ENCODE measurements at places on chromosomes 6 and 20.

DNA sequence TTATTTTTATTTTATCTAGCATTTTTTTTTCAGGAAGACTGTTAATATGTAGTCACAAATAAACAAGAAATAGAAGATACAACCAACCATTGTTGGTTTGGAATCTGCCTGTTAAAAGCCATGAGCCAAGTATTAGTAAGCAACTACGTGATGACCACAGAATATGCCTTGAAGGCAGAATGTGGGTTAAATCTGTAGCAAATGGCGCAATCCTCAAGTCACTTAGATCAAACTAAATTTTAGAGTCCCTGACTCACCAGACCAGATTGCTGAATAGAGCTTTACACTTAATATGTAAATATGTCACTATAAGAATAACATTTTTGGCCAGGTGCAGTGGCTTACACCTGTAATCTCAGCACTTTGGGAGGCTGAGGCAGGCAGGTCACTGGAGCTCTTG lies 800.1 kb upstream of the CITED2 start:
- no peak for DNase-seq

DNA sequence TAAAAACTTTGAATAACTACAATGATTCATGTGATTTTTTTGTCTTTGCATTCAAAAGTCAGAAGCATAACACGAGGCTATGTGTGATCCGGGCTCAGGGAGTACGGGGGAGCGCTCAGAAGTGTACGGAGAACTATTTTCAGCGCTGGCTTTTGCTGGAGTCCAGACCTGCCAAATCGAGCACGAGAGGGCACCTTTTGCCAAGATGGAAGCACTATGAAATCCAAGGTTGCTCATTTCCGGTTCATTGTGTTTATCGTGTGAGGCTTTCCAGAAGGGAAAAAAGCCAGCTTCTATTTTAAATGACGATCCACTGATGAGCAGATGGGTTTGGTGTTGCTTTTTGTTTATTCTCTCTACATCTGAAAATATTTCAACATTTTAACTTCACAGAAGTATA lies 11.3 kb downstream of the RAMACL start:
- no peak for DNase-seq

DNA sequence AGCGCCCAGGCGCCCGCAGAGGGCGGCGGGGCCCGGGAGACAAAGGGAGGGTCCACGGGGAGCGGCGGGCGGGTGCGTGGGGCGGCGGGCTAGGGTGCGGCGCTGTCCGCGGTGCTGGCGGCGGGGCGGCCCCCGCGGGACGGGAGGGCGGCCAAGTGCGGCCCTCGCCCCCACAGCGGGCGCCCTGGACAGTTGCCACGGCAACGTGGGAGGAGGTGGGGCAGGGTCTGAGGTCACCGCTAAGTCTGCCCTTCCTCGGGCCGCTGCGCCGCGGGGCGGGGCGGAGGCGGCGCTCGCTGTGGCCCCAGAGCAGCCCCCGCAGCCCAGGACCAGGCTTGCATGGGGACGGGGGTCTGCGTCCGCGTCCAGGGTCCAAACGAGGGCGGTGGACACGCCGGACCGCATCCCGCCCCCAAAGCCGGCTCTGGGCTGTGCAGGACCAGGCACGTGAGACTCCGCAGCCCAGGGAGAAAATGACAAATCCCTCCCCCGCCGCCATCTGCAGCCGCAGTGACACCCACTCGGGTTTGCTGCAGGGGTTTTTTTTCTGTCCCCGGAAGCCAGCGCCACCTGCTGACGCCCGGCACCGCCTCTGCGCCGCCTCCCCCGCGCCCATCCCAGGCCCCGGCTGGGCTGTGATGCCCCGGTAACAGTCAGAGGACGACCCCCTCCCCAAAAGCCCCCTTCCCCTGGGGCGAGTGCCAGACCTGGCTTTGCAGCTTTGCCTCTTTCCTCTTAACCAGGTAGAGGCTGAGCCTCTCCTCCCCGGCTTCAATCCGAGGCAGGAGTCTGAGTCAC lies 36.8 kb downstream of the YTHDF1 start:
- DNase-seq = no peak

- DNase-seq = no peak
Measured at GRCh38 chr6:56764081-56764566, 121.4 kb upstream of the DST start.

DNA sequence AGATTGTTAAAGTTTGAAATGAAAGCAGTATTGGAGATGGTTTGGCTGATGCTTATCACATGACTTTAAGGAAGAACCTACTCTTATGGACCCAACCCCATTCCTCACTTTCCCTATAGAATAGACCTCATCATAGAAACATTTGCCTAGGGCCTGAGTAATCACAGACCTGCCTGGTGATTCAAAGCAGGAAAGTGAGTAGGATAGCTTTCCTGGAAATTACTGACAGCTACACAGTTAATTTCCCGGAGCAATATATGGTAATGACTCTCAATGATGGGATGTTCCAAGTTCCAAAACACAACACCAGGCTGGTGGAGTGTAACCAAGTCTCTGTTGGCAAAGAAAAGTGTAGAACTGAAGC lies 233.8 kb downstream of the SIM1 start:
- no peak for DNase-seq

GRCh38 chr6:165439928-165440554 lies 130.6 kb upstream of the C6orf118 start:
- DNase-seq = no peak

DNA sequence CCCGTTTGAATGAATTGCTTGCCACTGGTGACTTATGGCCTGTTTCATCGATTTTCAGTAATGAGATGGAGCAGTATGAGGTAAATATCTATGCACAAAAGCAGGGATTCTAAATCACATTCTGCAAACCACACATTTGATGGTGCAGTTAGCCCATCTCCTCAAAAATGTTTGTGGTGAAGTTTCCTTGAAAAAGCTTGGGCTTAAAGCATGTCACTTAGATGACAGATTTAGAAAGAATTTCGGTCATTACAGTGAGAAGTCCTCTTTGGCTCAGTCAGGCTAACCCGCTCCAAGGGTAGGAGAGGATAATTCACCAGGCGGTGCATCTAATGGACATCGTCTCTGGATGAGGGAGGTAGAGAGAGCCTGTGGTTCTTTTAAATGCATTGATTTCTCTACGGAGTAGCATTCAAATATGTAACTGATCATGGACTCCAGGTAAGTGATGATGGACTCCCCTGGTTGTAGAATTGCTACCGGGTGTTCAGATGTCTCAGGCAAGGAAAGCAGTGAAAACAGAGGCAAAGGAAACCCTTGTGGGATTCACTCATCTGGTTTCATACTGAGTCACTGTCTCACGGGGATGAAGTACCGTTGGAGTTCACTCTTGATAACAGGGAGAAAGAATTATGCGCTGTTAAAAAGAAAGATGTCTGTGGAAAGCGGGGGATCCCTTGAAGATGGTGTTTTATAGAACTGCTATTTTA lies 65.3 kb downstream of the AIG1 start:
- no peak for DNase-seq

GRCh38 chr20:16647875-16648597 lies 74.8 kb upstream of the KIF16B start:
- DNase-seq = no peak

GRCh38 chr20:25369529-25369928 lies 21.1 kb downstream of the ABHD12 start:
- no peak for DNase-seq

DNA sequence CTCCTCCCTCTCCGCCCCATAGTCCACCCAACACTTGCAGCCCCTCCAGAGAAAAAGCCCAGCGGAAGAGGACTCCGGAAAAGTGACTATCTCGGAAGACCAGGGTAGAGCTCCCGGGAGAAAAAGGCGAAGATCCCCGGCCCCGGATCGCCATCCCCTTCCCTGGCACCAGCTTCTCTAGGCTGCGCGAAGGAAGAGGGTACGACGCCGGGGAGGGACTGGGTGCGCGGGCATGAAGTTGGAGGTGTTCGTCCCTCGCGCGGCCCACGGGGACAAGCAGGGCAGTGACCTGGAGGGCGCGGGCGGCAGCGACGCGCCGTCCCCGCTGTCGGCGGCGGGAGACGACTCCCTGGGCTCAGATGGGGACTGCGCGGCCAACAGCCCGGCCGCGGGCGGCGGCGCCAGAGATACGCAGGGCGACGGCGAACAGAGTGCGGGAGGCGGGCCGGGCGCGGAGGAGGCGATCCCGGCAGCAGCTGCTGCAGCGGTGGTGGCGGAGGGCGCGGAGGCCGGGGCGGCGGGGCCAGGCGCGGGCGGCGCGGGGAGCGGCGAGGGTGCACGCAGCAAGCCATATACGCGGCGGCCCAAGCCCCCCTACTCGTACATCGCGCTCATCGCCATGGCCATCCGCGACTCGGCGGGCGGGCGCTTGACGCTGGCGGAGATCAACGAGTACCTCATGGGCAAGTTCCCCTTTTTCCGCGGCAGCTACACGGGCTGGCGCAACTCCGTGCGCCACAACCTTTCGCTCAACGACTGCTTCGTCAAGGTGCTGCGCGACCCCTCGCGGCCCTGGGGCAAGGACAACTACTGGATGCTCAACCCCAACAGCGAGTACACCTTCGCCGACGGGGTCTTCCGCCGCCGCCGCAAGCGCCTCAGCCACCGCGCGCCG lies 822 bp downstream of the FOXQ1 start:
- DNase-seq = no peak

- peak; percentile 40 for DNase-seq
Measured at GRCh38 chr20:47272893-47273590, 83.5 kb downstream of the ZMYND8 start.

- DNase-seq = no peak
Measured at GRCh38 chr6:78559056-78559455, 308.3 kb upstream of the IRAK1BP1 start.

GRCh38 chr6:159960485-159960884 lies 8.4 kb upstream of the IGF2R start:
- no peak for DNase-seq

DNA sequence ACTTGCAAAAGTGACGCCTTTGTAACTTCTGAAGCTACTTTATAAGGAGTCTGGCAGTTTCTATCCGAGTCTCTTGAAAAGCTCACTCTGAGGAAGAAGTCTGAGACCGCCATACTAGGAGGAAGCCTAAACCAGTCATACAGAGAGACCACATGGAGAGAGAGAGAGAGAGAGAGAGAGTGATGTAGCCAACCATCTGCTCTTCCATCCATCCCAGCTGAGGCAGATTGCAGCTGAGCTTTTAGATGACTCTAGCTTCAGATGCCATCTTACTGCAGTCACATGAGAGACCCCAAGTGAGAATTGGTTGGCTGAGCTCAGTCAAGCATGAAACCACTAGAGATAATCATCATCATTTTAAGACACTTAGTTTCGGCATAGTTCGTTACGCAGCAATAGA lies 15.0 kb upstream of the DTNBP1 start:
- DNase-seq = no peak

DNA sequence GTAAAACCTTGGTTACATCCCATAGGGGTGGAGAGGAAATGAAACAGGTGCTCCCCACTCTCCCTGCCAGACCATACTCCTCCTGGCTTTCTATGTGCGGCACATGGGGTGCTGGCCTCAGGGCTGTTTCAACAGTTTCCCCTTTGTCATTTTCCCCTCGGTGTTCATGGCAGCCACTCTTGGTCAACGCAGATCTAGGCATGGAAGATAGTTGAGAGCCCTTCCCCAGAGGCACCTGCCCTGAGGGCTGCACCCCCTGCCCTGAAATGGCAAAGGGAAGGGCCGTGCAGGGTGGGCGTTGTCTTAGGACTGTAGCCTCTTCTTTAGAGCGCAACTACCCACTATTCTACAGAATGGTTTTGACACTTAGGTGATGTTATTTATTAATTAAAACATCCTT lies 4.4 kb downstream of the CST1 start:
- DNase-seq = no peak

- peak; percentile 55 for DNase-seq
Measured at GRCh38 chr20:46752728-46753127, 43.3 kb downstream of the SLC2A10 start.

- DNase-seq = no peak
Measured at GRCh38 chr6:15981956-15982355, 146.9 kb upstream of the MYLIP start.

GRCh38 chr6:141097471-141097870 lies 1035.3 kb upstream of the GJE1 start:
- DNase-seq = no peak

DNA sequence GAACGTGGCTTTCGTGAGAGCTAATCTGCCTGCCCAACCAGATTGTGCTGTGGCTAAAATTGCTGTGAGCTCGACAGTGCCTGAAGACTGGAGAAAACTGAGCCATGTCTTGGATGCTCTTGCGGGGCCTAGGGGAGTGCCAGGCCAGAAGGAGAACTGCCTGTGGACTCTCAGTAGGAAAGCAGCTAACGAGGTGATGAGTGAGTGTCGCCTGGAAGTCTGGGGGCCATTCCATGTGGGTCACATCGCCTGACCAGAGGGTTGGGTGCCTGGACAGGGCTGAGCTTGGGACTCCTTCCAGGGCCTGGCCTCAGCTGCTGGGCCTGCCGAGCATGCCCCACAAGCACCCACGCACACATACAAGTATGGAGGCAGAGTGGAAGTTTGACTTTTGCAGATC lies 166.5 kb downstream of the VEGFA start:
- no peak for DNase-seq

DNA sequence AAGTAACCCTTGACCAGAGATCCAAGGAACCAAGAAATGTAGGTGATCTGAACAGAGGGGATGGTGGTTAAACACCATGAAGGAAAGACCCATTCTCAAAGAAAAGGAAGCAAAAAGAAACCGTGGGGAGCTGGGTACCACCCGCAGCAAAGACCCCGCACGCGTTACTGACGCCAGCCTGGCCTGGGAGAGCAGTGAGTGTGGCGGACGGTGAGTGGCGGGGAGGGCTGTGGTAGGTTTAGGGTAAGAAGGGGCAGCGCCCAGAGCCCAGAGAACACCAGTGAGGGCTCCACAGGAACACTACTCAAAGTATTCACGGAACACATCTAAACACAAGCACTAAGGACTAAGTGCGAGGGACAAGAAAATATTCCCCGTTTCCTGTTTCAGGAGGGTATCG lies 4.2 kb downstream of the GMEB2 start:
- DNase-seq = no peak

DNA sequence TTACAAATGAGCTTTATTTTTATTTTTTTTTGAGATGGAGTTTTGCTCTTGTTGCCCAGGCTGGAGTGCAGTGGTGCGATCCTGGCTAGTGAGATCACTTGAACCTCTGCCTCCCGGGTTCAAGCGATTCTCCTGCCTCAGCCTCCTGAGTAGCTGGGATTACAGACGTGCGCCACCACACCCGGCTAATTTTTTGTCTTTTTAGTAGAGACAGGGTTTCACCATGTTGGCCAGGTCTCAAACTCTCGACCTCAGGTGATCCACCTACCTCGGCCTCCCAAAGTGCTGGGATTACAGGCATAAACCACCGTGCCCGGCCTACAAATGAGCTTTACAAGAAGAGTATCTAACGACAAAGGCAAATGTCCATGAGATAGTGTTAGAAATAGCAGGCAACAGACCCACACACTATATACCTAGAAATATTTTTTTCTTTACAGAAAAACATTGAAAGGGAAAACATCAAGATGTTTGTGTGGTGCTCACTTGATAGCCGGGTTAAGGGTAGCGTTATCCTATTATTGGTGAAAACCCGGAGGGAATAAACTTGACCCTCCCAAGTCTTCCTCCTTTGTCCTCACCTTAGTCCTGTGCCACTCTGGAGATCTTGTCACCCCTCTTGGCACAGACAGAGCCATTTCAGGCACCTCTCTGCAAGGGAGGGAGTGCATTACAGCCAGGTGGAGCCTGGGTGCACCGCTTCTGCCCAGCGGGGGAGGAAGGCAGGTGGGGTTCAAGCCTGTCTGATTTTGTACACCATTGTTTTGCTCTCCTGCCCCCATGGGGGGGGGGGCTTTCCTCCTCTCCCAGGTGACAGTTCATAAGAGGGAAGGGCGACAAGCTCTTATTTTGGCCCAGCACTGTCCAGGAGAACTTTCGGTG lies 21.0 kb upstream of the AVP start:
- DNase-seq = no peak

GRCh38 chr20:8133310-8133768 lies 1.3 kb downstream of the PLCB1 start:
- no peak for DNase-seq

GRCh38 chr6:5163247-5163646 lies 78.1 kb downstream of the PPP1R3G start:
- no peak for DNase-seq
